Tongue (tissue), 3 donors: ENCODE measurements at places on chromosomes 7 and 10. TPM values are rescaled to one million over a fixed set of nuclear protein-coding genes. Genes with fewer than 3 reads are reported as not detected.

The CFTR gene
- 1.3 TPM for total RNA-seq

The FOXI2 gene
- not detected for total RNA-seq

The NUPR2 gene
- not detected for total RNA-seq

The CRHR2 gene
- 0.51 TPM for total RNA-seq

The GRM3 gene
- not detected for total RNA-seq

The MALRD1 gene
- 6.4 TPM for total RNA-seq

The HSPA14 gene
- 12.5 TPM for total RNA-seq

The RBP3 gene
- not detected for total RNA-seq

The CHST3 gene
- 29.6 TPM for total RNA-seq

The MRLN gene
- 120 TPM for total RNA-seq

The PLEKHS1 gene
- 1.4 TPM for total RNA-seq

The ADAM8 gene
- 6.7 TPM for total RNA-seq

The SFRP5 gene
- 6.9 TPM for total RNA-seq

The CYP2C9 gene
- 12.3 TPM for total RNA-seq

The FRAT1 gene
- total RNA-seq: 1.6 TPM

The OR2F2 gene
- not detected for total RNA-seq

The EMX2 gene
- total RNA-seq: 1.9 TPM

The POLR2J gene
- total RNA-seq: 9.5 TPM

The IFIT2 gene
- 9.5 TPM for total RNA-seq

The RFC2 gene
- total RNA-seq: 17.6 TPM

The DUS4L gene
- total RNA-seq: 8.7 TPM

The C7orf57 gene
- total RNA-seq: not detected

The SLC39A12 gene
- not detected for total RNA-seq

The AKR1C4 gene
- not detected for total RNA-seq

The SPDYE8 gene
- total RNA-seq: not detected
